ENCODE measurements at places on chromosomes 6 and 20.

GRCh38 chr6:128516514-128516898 lies 3.9 kb downstream of the PTPRK start:
- DNase-seq: no peak

DNA sequence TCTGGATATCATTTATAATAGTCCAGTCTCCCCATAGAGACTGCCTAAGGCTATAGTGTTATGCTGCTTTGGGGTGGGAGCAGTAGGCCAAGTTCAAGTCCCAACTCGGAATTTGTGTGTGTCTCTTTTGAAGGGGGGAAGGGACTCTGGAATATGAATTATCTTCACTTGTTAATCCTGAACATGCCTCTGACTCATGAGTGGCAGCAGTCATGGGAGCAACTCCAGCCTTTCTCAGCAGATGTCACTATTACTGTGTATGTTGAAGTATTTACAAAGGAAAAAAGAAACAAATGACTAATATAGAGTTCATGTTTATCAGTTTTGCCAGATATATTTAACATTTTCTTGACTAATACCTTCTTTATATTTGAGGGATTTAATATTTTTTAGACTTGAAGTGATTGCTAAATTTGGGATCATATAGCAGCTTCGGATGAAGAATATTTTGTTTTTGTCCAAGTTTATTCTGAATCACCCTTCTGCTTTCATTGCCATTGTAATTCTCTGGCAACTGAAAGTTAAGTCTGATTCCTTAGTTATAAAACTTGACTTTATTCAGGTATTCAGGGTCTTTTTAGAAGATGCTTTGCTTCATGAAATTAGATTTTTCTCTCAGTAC lies 23.4 kb downstream of the FAM217A start:
- no peak for DNase-seq

- DNase-seq: no peak
Measured at GRCh38 chr6:37531026-37531425, 31.3 kb upstream of the CCDC167 start.

DNA sequence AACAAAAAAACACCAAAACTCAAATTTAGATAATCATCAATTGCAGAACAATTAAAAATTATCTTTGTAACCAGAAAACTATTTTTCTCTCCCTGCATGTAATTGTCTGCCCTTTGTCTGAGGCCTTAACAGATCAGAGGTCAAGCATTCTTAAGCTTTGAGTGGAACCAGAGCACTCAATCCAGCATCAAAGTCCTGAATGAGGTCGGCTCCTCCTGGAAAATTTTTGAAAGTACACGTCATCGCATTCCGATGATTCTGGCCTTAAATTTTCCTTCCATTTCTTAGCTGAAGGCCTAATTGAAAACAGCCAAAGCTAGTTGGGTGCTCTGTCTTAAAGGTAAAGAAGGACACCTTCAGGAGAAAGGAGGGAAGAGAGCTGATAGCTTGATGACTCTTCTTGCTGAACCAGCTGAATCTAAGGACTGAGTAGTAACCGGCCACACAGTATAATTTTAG lies 510.2 kb upstream of the SULF2 start:
- DNase-seq: no peak

Data from CMK (cell line).